ENCODE measurements at places on chromosomes 5 and 9.

DNA sequence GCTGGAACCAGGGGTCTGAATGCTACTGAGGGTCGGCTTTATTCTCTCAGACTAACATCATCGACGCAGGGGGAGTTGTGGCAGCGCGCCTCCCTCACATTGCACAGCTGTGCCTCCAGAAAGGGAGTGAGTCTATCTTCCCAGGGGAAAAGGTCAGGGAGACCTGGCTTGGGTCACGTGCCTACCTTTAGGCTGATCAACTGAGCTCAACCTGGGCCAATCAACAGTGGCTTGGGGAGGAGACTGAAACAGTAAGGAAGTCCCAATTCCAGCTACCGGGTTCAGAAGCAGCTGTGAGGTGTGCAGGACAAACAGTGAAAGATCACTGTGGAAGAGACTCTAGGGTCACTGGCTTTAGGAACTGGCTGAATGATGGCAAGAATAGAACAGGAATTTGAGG lies 14.3 kb downstream of the SNX30 start:
- no peak for DNase-seq

GRCh38 chr9:107033966-107034365 lies 171.0 kb downstream of the ZNF462 start:
- no peak for DNase-seq

DNA sequence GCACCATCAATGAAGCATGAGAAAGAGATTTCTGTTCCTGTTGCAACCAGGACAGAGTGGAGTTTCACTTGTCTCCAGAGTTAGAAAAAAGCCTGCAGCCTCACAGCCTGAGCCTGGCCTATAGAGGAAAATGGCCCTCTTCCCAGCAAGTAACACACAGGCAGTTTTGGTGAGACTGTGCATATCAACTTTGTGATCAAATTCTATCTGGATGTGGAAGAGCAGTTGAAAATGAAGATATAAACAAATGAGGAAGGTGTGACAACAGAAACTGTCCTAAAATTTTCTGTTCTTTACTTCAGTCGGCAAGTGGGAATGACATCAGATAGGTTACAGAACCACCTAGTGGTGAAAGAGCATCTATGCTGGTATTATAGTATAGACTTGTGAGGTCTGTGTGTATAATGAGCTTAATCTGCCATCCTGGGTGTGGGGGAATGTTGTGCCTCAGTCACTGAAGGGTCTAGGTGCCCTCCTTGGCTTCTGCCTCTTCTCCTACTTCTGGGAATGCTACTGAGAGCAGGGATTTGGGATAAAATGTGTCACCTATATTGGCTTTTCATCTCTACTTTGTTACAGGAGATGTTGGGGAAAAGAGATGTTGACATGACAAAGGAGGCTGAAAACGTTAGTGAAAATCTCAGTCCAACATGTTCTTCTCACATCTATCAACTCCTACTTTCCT lies 28.2 kb downstream of the YIPF5 start:
- no peak for DNase-seq

GRCh38 chr9:136644343-136644592 lies 18.4 kb upstream of the EGFL7 start:
- DNase-seq = no peak
